Activated CD4-positive, alpha-beta T cell treated with anti-CD3 and anti-CD28 coated beads, Interleukin-2, amount 10 ng/mL, durations not matched to agents 24 days and 14 days (primary cell): ENCODE measurements at places on chromosomes 6 and 20. TPM values are rescaled to one million over a fixed set of nuclear protein-coding genes. Genes with fewer than 3 reads are reported as not detected.
A peak's percentile ranks its signal among the peaks of the same experiment; 100 is the strongest.

- H3K4me1 ChIP-seq = peaks cover 2% of the 10 kb centered on the region
- DNase-seq = no peak
- no peaks in the 10 kb centered on the region for H3K36me3 ChIP-seq
- peaks cover 2% of the 10 kb centered on the region for H3K27me3 ChIP-seq
- no peak overlapping the region for H3K27ac ChIP-seq
- H3K4me3 ChIP-seq = no peak overlapping the region
Observed at GRCh38 chr6:124986164-124986563, 23.9 kb downstream of the RNF217 start.

The BPI gene
- total RNA-seq = not detected in 2 replicates

GRCh38 chr6:112938650-112939049 is 591.5 kb downstream of the RFPL4B start:
- H3K27ac ChIP-seq = no peak overlapping the region
- no peaks in the 10 kb centered on the region for H3K36me3 ChIP-seq
- no peaks in the 10 kb centered on the region for H3K4me1 ChIP-seq
- H3K4me3 ChIP-seq = no peak overlapping the region

The RALGAPB gene
- total RNA-seq = 28.3 and 29.8 TPM in 2 replicates

GRCh38 chr6:26186652-26187051 is 99.4 kb downstream of the HFE start:
- H3K27ac ChIP-seq = peak overlapping the region; percentile 56
- peaks cover 49% of the 10 kb centered on the region for H3K4me1 ChIP-seq
- H3K27me3 ChIP-seq = no peaks in the 10 kb centered on the region
- DNase-seq = peak; percentile 57
- no peak overlapping the region for H3K4me3 ChIP-seq

DNA sequence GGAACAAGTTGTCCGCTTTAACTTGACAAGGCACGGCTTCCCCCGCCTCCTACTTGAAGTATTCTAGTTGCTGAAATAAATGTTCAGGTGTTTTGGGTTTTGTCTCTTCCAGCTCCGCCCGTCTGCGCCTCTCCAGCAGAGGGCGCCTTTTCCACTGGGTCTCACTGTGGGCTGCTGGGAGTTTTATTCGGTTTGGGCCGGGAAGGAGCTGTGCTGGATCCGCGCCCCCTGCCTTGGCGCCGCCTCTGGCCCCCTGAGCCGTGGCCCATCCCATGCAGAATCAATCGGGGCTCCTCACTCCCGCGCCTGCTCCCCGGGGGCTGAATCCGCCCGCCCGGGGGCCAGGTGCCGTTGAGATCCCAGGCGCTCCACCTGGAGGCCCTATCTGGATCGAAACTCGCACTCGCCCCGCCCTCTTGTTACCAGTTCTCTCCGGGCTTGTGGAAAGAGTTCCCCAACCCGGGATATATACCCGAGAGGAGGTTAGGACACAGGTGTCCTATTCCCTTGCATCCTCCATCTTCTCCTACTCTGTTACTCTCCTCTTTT is 51.0 kb upstream of the TCF21 start:
- H3K36me3 ChIP-seq = no peaks in the 10 kb centered on the region
- H3K27me3 ChIP-seq = peaks cover 24% of the 10 kb centered on the region
- DNase-seq = peak; percentile 89
- no peak overlapping the region for H3K27ac ChIP-seq
- peak overlapping the region; percentile 75 for H3K4me3 ChIP-seq

DNA sequence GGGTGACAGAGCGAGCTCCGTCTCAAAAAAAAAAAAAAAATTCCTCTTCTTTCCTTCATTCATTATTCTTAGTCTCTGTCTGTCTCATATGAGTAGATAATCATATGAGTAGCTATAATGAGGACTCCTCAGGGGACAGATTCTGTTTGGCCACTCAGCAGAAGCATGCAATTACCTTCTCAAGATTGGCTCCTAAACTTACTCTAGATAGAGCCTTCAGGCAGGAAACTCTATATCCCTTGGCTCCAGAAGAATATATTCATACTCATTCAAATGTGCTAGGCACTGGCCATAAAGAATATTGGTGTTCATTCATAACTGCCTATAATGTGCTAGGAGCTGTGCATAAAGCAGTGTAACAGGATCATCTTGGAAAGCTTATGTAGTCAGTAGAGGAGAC is 2.2 kb upstream of the ACAT2 start:
- no peak for DNase-seq
- H3K4me1 ChIP-seq = peaks cover 31% of the 10 kb centered on the region
- peaks cover 52% of the 10 kb centered on the region for H3K36me3 ChIP-seq
- H3K27ac ChIP-seq = peak overlapping the region; percentile 55
- no peaks in the 10 kb centered on the region for H3K27me3 ChIP-seq

GRCh38 chr20:49937027-49937929 is 1.1 kb downstream of the RNF114 start:
- H3K4me1 ChIP-seq = peaks cover 42% of the 10 kb centered on the region
- no peaks in the 10 kb centered on the region for H3K27me3 ChIP-seq
- H3K36me3 ChIP-seq = peaks cover 28% of the 10 kb centered on the region

The GPR63 gene
- total RNA-seq = 2.2 and 2.7 TPM in 2 replicates

DNA sequence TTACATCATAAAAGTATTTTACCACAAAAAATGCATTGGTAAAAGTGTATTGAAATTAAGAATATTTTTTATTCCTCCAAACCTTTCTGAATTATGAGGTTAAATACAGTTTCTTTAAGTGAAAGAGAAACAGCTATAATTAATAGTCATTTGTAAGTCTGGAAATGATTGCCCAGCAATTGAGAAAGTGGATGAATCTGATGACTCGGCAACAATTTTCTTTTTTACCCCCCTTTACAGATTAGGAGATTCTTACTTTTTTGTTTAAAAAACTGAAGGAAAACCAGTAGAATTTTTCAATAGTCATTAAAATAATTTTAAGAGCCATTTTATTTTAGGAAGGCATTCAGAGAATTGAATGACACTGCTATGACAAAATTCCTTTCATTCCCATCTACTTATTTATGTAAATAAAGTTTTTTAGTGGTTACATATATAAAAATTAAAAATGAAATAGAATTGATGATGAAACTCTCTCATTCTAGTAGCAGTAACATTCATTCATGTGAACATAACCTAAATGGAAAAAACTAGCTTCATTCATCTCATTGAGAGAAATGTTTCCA is 169.6 kb upstream of the PRND start:
- H3K27ac ChIP-seq = no peak overlapping the region
- no peaks in the 10 kb centered on the region for H3K36me3 ChIP-seq
- H3K4me1 ChIP-seq = no peaks in the 10 kb centered on the region

The GTSF1L gene
- total RNA-seq = not detected in 2 replicates

DNA sequence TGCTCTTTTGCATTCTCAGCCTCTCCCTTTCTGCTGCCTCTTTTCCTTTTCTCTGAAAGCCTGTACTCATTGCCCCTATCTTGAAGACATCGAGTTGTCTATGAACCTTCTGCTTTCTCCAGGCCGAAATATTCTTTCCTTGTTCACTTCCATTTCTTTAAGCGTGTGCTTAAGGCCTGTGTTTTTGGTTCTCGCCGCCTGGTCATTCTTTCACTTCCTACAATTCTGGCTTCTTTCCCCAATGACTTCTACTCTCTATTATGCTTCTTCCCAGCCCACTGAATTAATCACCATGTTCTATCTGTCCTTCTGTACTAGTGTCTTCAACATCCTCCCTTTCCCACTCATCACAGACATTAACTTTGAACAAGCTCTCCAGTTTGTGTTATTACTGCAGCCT is 69.6 kb downstream of the C6orf52 start:
- no peak overlapping the region for H3K27ac ChIP-seq
- DNase-seq = no peak
- no peaks in the 10 kb centered on the region for H3K4me1 ChIP-seq

The CLVS2 gene
- not detected in 2 replicates for total RNA-seq

DNA sequence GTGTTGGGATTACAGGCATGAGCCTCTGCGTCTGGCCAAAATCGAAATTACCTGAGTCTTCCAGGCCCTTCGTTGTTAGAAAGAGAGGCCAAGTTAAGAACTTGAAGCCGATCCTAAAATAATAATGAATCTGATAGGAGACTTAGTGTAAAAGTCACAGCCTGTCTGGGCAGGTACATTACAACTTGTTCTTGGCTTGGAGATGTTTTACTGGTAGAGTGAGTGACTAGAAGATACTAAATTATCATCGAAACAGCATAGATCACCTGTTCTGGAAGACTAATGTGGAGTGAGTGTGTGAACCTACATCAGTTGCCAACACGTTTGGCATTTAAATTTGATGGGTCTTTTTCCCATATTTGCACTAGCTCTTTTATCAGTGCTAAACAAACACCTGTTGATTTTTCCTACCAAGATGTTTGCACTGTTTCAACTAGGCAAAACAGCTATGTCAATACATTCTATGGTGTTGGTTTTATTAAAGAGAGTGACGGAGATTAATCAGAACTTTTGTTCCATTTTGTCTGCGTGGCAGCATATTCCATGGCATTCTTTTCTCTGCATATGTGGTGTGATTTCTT is 4.6 kb upstream of the TMEM217 start:
- H3K4me1 ChIP-seq = peaks cover 54% of the 10 kb centered on the region
- H3K27me3 ChIP-seq = no peaks in the 10 kb centered on the region
- no peak overlapping the region for H3K4me3 ChIP-seq
- H3K27ac ChIP-seq = no peak overlapping the region
- no peak for DNase-seq

- H3K27me3 ChIP-seq = peaks cover 8% of the 10 kb centered on the region
- H3K4me1 ChIP-seq = peaks cover 5% of the 10 kb centered on the region
- DNase-seq = no peak
- H3K27ac ChIP-seq = no peak overlapping the region
Observed at GRCh38 chr20:56322681-56323080, 36.1 kb upstream of the FAM210B start.

The KCNS1 gene
- 0.30 and 0.47 TPM in 2 replicates for total RNA-seq

The RIPPLY2 gene
- total RNA-seq = not detected in 2 replicates

The TBXT gene
- not detected in 2 replicates for total RNA-seq

GRCh38 chr20:32982617-32983458 is 21.4 kb downstream of the SUN5 start:
- H3K4me1 ChIP-seq = no peaks in the 10 kb centered on the region
- no peak for DNase-seq
- H3K4me3 ChIP-seq = no peak overlapping the region
- no peaks in the 10 kb centered on the region for H3K27me3 ChIP-seq
- no peak overlapping the region for H3K27ac ChIP-seq
- H3K36me3 ChIP-seq = no peaks in the 10 kb centered on the region

GRCh38 chr6:139392794-139393193 is 18.3 kb upstream of the CITED2 start:
- no peak overlapping the region for H3K27ac ChIP-seq
- H3K4me1 ChIP-seq = no peaks in the 10 kb centered on the region
- DNase-seq = no peak
- H3K4me3 ChIP-seq = no peak overlapping the region

DNA sequence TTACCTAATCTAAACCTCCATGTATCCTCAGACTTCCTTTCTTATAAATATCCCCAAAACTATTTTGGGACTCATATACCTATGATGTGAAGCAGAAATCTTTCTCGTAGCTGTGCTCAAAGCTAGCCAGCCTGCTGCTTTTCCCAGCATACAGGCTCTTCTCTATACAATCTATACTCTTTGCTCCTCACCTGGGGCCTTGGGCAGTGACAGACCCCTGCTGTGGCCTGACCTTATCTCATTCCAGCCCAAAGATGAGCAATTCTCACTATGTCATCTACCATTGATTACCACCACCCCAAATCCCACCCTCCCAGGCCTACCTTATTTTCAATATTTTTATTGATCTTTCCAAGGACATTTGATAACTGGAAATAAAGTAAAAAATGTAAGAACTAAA is 83.2 kb upstream of the FBXL4 start:
- DNase-seq = no peak
- H3K4me1 ChIP-seq = no peaks in the 10 kb centered on the region
- no peaks in the 10 kb centered on the region for H3K36me3 ChIP-seq
- no peak overlapping the region for H3K4me3 ChIP-seq

The VNN1 gene
- not detected in 2 replicates for total RNA-seq

- no peak overlapping the region for H3K27ac ChIP-seq
- no peak overlapping the region for H3K4me3 ChIP-seq
- H3K4me1 ChIP-seq = peaks cover 3% of the 10 kb centered on the region
- H3K36me3 ChIP-seq = no peaks in the 10 kb centered on the region
- no peak for DNase-seq
Observed at GRCh38 chr6:6890400-6890858, 217.3 kb upstream of the RREB1 start.

The FAM162B gene
- total RNA-seq = not detected in 2 replicates

DNA sequence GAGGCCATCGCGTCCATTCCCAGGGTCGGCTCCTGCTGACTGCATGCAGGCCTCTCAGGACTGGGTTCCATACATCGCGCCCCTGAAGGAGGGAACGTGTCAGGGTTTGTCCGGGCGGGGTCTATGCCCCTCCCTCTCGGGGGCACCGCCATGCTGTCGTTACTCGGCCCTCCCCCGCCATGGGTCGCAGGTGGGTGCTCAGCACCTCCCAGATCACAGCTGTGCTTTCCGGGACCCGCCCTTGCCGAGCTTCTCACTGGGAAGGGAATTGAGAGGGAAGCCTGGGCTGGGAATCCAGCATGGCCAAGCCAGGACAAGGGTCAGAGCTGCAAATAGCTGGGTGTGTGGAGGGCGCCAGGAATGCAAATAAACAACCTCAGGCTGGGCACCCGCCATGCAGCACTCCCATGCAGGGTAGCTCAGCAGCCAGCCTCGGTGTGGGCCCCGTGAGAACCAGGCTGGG is at the start of gene FRMD1:
Gene FRMD1 (minus strand): TSS at position 270 of the 463 bp plus-strand sequence. CDS start 118 bp downstream, at position 152.
- DNase-seq = no peak
- no peak within 1 kb of the TSS for H3K4me3 ChIP-seq
- H3K4me1 ChIP-seq = no peaks in the 10 kb centered on the region
- no peaks in the 10 kb centered on the region for H3K36me3 ChIP-seq
- no peaks in the 10 kb centered on the region for H3K27me3 ChIP-seq
- no peak within 1 kb of the TSS for H3K27ac ChIP-seq

GRCh38 chr6:20242397-20242796 is 30.1 kb upstream of the MBOAT1 start:
- H3K27me3 ChIP-seq = peaks cover 1% of the 10 kb centered on the region
- H3K27ac ChIP-seq = no peak overlapping the region
- no peaks in the 10 kb centered on the region for H3K4me1 ChIP-seq
- no peak overlapping the region for H3K4me3 ChIP-seq
- no peaks in the 10 kb centered on the region for H3K36me3 ChIP-seq

- no peaks in the 10 kb centered on the region for H3K27me3 ChIP-seq
- no peak overlapping the region for H3K4me3 ChIP-seq
- H3K27ac ChIP-seq = no peak overlapping the region
- H3K4me1 ChIP-seq = peaks cover 2% of the 10 kb centered on the region
Observed at GRCh38 chr6:41021832-41022231, 17.2 kb downstream of the UNC5CL start.

DNA sequence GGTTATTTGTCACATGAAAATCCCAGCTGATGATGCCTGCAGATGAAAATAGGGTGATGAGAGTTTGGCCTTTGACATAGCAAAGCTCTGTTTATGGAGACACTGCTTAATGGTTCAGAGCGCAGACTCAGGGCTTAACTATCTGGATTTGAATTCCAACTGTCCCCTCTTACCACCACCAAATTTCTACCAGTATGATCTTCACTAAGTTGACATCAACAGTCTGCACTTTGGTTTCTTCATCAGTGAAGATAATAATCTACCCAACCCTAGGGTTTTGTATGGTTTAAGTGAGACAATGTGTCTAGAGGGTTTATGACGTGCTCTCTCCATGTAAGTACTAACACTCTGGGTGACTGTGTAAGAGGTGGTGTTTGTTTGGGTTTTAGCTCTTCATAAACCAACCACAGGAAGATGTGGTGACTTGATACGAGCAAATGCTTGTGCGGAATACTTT is 151.4 kb upstream of the TNFAIP3 start:
- peak overlapping the region; percentile 27 for H3K4me3 ChIP-seq
- no peaks in the 10 kb centered on the region for H3K27me3 ChIP-seq
- H3K36me3 ChIP-seq = peaks cover 13% of the 10 kb centered on the region
- peak overlapping the region; percentile 91 for H3K27ac ChIP-seq
- DNase-seq = peak; percentile 89

The HAO1 gene
- not detected in 2 replicates for total RNA-seq

GRCh38 chr6:27312950-27313271 is 838 bp upstream of the POM121L2 start:
- peaks cover 69% of the 10 kb centered on the region for H3K27me3 ChIP-seq
- no peak overlapping the region for H3K27ac ChIP-seq
- H3K4me1 ChIP-seq = peaks cover 8% of the 10 kb centered on the region
- H3K4me3 ChIP-seq = peak overlapping the region; percentile 85
